ENCODE measurements at places on chromosomes 7 and 10.

DNA sequence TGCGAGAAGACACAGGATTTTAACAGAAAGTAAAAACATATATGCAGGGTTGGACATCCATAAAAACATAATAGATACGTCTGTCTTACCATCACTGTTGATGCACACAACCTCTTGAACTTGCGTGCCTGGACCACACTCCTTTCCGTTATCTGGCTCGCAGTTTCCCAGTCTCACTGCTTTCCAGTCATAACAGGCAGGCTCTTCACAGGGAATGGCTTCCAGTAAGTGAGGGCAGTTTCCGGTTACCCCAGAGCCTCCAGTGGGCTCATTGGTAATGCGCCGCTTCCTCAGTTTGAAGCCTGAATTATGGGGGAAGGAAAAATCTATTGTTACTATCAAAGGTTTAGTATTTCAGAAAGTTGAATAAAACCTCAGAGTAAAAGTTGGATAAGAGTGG is 290.7 kb downstream of the THSD7A start:
- no peak for DNase-seq

DNA sequence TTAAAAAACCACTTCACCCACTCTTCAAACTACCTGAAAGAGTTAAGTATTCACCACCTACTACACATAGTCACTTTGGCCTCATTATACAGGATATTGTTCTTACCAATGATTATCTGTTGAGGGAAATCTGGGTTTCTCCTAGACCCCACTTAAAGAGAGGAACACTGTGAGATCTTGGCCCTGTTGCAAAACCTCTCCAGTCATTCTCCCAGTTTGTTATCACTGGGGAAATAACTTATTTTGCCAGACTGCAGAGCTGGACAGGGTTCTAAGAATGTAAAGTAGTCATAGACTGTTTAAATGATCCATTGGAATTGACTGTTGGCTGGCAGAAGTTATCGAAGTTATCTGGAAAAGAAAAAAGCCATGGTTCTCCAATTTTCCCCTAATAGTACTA is 143.8 kb downstream of the HGF start:
- no peak for DNase-seq

DNA sequence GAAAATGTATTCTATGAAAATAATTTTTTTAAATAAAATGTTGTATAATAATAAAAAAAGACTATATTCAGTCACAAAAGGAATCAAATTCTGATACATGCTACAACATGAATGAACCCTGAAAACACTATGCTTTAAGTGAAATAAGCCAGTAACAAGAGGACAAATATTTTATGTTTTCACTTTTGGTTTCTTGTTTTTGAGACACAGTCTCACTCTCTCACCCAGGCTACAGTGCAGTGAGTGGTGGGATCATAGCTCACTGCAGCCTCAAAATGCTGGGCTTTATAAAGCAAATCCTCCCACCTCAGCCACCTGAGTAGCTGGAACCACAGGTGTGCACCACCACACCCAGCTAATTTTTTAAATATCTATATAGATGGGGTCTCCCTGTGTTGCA is 64.2 kb downstream of the CNOT4 start:
- no peak for DNase-seq

DNA sequence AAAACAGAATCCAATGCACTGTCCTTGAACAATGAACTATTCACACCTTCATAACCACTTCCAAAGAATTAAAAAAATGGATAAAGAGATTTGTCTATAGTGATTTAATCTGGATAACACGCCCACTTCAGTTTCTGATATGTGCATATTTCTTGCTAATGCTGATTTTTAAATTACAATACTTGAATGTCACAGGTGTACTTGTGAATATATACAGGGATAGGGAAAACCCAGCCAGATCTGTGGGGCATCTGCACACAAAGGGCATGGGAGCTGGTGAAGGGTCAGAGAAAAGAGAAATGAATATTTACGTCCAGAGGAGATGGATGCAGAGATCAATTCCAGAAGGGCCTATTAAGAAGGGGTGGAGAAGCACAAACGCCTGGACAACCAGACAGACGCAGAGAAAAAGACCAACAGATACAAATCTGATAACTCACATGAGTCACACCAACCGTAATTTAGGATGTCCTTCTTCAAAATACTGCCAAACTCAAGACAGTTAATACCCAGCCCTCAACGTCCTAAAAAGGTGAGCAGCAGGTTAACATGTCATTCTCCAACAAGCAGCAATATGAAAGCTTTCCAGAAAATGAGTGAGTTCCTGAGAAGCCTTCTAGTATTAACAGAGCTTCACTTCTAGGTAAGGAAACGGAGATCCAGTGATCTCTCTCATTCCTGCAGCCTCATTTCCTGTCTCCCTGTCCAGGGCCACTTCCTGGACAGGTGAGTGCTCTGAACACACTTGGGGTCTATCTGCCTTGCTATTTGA is 41.9 kb downstream of the PIP4K2A start:
- DNase-seq = no peak

DNA sequence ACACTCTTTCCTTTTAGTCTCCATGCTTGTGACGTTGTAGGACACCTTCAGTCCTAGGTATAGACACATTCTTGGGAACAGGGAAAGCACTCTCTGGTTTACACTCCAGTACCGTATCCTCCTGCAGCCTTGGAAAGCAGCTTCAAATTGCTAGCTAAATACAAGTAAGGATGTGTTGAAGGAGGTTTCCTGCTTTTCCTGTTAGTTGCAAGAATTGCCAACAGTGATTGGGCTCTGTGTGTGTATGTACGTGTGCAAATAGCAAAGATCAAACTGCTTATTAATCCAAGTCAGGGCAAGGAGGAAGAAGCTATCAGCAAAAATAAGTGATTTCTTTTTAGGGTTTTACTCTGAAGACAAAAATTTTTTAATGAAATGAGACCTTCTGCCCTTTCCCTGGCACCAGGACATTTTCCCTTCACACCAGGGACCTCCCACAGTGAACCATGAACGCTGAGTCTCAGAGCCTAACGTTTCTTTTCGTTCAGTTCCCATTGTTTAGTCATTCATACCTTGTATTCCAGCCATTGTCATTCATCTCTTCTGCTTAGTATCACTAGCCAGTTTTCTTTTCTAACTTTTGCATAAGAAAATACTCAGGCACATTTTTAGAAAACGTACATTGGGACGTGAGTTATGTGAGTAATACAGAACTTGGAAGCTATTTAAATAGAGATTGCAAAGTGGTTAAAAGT is 36.9 kb upstream of the AUTS2 start:
- no peak for DNase-seq

- DNase-seq = peak; percentile 98
Measured at GRCh38 chr10:3761904-3762303, 23.1 kb downstream of the KLF6 start.

DNA sequence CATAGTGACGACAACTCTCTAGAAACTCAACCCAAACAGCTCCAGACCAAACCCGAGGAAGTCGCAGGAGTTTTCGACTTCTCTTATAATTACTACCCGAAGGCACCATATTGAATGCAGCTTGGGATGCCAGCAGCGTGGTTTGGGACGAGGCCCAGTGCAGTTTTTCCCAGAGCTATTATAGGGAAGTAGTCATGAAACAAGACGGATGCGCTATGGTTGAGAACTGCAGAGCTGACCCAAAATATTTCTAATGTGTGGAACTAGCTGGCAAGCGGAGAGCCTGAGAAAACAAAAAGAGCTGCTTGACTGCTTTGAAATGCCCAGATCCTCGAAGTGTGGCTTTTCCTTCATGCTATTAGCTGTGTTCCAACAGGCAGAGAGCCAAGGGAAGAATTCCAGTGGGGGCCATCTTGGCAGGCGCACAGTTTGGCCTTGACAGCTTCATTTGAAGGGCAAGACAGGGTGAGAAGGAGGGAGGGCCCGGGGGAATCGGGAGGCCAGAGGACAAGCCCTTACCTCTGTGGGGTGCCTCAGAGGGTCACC is 122.7 kb downstream of the CUL2 start:
- no peak for DNase-seq

DNA sequence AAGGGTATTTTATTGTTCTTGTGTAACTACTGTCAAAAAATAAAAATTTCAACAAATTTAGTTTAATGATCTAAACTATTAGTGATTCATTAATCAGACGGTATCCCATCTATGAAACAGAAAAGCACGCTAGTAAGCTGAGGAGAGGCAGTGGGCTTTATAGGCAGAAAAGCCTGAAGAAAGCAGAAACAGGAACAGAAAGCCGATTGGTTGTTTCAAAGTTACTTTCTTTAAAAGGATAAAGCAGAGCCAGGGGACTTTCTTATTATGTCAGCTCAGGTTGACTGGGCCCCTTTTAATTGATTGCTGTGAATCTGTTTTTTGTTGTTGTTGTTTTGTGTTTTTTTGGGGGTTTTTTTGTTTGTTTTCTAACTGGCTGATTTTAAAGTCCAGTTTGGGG is 105.5 kb downstream of the TES start:
- peak; percentile 32 for DNase-seq

DNA sequence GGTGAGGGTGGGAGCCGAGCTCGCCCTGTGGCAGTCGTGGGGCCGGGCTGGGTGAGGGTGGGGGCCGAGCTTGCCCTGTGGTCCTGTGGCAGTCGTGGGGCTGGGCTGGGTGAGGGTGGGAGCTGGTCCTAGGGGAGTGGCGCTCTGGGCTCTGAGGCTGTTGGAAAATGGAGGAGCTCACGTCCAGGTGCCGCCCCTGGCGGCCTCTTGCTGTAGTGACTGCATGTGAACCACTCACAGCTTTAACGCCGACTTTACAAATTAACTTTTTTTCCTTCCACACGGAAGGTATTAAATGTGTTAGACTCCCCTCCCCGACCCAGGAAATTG is 312.6 kb downstream of the WDR37 start:
- DNase-seq = peak; percentile 29

GRCh38 chr7:28075674-28076358 is 104.8 kb downstream of the JAZF1 start:
- DNase-seq = no peak

DNA sequence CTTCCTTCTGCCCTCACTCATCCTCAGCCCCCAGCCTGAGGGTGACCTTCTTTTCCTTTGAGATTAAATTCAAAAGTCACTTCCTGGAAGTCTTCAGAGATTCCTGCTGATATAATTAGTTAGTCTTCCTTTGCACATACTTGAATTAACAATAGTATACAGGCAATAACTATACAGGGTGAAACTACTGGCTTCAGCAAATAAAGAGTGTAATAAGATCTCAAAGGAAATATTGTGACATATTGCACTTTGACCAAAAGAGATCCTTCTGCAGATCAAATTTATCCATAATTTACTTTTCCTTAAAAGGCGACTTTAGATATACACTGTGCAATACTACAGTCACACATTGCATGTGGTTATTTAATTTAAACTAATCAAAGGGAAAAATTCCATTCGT is 123.8 kb downstream of the SEMA3A start:
- no peak for DNase-seq

DNA sequence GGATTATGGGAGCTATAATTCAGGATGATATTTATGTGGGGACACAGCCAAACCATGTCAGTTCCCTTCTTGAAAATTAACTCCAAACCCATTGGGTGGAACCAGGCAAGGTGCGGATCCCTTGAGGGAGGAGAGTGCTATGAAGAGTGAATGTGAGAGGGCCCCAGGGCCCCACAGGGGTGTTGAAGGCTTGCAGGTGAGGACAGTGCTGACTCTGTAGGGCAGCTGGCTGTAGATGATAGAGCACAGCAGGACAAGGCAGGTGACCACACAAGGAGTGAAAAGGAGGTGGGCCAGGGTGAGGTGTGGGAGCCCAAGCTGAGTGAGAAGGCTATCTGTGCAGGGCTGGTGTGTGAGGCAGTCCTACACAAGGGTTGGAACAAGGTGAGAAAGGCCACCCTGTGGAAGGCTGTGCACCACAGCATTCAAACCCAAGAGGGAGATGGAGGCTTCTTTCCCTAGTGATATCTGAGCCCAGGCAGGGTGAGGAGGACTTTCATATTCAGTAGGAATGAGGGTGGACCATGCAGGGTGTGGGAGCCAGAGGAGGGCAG is 746.0 kb upstream of the CELF2 start:
- DNase-seq = no peak

DNA sequence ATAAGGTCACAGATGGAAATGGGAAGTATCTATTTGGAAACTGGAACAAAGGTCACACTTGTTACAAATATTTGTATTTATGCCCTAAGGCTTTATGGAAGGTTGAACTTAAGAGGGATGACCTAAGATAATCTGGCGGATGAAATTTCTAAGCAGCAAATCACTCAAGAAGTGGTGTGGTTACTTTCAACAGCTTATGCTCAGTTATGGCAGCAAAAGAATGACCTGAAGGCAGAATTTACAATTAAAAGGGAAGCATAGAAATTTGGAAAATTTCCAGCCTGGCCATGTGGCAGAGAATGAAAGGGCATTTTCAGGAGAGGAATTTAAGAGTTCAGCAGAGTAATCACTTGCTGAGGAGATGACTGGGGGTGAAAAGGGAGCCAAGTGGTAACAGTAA is 95.8 kb upstream of the TNS3 start:
- DNase-seq = no peak

All from ACHN (cell line).